Astrocyte of the cerebellum (primary cell): ENCODE measurements at places on chromosomes 16 and 17.

GRCh38 chr17:45775148-45775547 lies 9.0 kb upstream of the CRHR1 start:
- DNase-seq: no peak

- DNase-seq: no peak
Observed at GRCh38 chr16:4937782-4938682, 1.1 kb upstream of the PPL start.

DNA sequence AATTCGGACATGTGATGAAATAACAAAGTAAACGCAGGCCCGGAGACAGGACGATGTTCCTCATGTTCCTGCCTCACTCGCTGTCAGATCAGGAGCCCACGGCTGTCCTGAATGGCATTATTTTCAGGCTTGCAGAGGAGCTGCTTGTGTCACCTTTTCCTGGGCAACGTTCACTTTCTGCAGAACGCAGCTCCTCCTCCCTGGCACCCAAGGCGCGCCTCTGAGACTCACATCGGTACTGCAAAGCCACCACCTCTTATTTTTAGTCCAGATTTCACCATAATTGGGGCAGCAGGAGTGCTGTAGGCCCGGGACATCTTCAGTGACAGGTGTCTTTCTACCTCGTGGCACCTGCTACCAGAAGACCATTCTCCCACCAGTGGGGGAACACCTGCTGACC lies 8.0 kb upstream of the C16orf96 start:
- no peak for DNase-seq

DNA sequence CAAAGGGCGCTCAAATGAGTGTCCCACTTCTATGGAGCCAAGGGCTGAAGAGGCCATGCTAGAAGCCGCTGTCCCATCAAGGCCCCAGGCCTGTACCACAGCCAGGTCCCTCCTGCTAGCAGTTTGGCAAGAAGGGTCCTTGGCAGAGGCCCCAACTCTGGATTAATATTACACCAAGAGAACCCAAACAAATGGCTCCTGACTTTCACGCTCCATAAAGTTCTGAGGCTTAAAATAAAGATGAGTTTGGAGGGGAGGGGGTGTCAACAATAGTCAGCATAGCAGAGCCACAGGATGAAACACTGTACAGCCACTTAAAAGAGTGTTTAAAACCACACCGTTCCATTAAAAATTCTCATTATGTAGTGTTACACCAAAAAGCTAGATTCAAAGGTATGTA lies 30.5 kb downstream of the CUEDC1 start:
- no peak for DNase-seq

GRCh38 chr16:82182266-82183003 lies 12.4 kb upstream of the MPHOSPH6 start:
- no peak for DNase-seq

DNA sequence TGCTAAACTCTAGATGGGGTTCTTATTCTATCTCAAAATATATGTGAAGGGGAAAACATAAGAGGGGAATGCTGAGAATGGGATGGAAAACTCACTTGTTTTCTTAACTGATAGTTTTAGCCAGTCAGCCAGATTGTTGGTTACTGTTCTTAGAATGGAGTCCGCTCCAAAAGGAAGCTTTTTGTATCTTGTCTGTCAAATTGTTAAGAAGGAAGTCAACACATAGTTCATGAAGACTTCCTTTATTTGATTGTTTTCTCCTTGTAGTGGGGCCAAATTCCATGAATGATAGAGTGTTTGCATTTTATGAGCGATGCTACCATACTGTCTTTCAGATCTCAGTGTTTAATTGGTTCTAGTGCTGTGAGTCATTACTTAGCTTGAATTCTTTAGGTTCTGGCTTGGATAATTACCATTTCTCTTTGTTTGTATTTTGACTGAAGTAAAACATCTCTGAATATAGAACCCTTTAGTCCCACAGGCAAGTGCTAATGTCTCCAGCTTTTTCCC lies 98.3 kb upstream of the GOT2 start:
- no peak for DNase-seq

DNA sequence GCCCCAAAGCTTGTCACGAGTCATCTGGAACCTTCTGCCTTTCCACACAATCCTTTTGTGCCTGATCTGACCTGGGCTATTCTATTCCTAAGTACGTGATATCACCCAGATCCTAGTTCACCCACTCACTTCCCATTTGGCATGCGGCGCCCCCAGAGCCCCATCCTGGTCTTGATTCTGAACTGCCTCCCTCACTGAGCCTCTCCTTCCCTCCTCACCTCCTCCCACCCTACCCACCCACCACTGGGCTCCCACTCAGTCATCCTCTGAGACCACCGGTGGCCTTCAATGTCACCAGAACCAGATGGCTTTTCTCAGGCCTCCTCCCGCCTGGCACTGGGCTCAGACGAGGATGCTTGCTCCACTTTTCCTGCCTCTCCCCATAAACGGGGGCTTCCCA lies 18.5 kb downstream of the WDR45B start:
- no peak for DNase-seq

DNA sequence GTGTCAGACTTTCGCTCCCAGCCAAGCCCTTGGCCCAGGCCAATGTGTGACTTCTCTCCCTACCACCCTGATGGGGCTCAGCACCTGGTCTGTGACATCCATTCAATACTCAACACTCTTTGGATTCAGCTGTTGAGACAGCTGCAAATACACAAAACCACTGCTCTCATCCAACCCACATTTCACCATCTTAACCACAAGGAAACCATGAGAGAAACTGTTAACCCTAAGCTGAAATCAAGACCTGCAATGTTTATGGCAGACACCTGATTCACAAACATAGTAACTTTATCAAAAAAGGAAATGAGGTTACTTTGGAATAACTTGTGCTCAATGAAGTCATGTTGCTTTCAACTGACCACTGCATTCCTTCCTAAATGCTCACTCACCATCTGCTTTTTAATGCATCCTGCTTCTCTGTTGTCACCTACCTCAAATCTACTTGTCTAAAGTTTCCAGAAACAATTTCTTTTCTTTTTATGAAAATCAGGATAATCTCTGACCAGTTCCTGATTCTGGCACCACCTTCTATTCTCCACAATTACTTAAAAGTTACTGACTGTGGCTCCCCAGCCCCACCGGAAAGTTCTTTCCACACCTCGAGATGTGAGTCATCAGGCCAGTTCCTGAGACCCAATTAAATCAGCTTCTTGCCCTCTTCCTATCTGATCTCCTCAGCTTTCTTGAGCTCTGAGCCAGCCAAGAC lies 88.2 kb downstream of the NOG start:
- peak; percentile 94 for DNase-seq

DNA sequence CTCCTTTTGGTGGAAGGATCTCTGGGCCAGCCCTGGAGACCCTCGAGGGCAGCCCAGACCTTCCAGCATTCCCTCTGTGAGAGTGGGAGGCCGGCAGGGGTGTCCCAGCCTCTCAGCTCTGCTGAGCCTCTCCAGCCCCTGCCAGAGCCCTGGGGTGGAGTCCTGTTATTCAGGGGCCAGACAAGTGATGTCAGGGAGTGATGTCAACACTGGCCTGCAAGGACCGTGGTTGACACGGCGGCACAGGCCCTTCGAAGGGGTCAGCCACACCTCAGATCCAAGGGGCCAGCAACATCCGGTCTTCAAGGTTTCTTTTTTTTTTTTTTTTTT lies 231.2 kb downstream of the KATNIP start:
- no peak for DNase-seq

- DNase-seq: no peak
Observed at GRCh38 chr17:56744721-56745120, 89.0 kb downstream of the C17orf67 start.

GRCh38 chr16:84156342-84156784 lies 11.3 kb downstream of the DNAAF1 start:
- no peak for DNase-seq

DNA sequence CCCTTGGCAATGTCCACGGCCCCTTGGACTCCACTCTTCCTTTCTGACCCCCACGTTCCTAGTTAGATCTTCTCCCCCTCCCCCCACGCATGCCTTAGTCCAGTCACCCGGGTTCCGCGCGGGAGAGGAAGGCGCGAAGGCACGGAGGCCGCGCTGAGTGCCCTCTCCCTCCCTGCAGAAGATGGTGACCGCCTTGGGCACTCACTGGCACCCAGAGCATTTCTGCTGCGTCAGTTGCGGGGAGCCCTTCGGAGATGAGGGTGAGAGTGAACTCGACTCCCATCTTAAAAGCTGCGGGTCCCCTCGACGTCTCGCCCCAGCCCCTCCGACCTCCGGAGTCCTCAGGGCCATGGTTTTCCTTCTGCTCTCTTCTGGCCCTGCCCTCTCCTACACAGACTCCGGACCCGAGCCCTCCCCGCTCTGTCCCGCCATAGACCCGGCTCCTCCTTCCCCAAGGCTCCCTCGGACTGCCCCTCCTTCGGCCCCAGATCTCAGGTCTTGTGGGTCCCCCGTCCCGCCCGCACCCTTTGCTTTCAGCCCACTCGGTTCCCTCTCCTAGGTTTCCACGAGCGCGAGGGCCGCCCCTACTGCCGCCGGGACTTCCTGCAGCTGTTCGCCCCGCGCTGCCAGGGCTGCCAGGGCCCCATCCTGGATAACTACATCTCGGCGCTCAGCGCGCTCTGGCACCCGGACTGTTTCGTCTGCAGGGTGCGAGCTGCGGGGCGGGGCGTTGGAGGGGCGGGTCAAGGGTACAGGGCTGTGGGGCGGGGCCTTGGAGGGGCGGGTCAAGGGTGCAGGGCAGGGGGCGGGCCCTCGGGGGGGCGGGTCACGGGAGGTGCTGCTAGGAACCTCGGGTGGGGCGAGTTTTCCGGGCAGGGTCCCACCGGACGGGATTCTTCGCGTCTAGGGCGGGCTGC lies 4.6 kb downstream of the TGFB1I1 start:
- no peak for DNase-seq

- DNase-seq: no peak
Observed at GRCh38 chr17:44578947-44579346, 21.7 kb downstream of the FZD2 start.

DNA sequence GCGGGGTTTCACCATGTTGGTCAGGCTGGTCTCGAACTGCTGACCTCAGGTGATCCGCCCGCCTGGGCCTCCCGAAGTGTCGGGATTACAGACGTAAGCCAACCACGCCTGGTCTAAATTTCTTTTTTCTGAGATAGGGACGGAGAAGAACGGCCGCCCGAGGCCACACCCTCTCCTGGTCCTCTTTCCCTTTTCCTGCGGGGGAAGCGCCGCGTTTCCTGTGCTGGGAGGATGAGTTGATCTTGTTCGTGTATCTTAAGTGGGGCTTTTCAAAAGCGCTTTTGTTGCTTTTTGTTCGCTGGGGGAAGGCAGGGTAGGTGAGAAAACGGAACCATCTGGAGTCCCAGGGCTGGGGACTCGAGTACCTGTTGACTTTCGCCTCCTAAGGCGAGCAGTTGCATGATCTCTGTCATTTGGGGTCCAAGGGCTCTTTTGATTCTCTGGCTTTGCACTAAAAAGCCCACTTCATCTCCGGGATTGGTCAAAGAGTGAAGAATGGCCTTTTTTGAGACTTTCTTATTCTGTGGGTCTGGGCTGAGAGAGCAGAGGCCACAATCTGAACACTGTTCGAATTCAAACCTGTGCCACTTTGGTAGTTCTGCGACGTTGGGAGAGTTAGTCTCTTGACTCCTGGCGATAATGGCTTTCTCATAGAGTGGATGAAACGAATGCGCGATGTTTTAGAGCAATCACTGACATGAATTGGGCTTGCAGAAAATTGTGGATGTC lies 1.3 kb downstream of the FUS start:
- no peak for DNase-seq

GRCh38 chr17:80113033-80113484 lies 11.7 kb downstream of the GAA start:
- no peak for DNase-seq

- no peak for DNase-seq
Observed at GRCh38 chr16:69537706-69538080, 28.1 kb upstream of the NFAT5 start.

DNA sequence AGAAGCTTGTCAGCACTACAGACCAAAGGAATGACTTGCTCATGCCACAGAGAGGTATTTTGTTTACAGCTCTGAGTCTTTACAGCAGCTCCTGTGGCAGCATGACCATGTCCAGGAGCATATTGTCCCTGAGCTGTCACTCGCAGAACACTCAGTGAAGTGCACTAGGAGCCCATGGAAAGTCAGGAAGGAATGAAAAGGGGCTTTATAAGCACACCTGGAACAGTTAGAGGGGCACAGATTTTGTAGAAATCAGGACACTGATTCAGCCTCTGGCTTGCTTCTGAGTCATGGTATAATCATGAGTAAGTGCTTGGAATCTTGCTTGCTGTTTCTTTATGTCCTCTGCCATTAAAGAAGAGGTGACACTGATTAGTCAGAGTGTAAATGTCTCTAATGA lies 41.0 kb downstream of the TADA2A start:
- no peak for DNase-seq

DNA sequence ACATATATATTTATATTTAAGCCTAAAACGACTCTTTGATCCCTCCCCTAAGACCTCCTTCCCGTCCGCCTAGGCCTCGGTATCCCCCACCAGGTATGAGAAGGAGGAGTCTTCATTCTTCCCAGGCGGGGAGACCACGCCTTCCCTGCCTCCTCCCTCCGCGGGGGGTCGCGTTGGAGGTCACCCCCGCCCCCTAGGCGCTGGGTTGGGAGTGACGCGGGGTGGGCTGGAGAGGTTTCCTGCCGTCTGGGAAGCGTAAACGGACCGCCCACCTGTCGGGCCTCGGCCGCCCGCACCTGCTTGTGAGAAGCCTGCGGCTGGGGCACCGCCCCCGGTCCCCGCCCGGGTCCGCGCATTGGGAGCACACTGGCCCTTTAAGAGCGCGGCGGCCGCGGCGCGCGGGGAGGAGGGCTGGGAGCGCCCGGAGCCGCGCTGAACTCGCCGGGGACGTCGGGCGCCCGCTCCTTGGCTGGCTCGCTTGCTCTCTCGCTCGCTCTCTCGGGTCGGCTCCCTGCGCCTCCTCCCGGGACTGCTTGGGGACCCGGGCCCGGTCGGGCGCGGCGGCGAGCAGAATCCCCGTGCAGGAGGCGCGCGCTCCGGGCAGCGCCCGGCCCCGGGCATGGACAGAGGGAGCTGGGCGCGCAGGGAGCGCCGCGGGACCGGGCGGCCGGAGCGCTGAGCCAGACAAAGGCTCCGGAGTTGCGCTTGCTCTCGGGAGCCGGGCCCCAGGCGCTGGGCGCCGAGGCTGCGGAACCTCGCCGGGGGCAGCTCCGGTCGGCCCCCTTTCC lies at the start of gene MMP15:
MMP15 (plus strand) TSS at position 404 of the 788 bp plus-strand sequence. CDS start 597 bp downstream, outside the sequence.
- no peak for DNase-seq
